ENCODE measurements at places on chromosomes 4 and X.

- DNase-seq = peak; percentile 1
Measured at GRCh38 chr4:164337219-164337944, 416.5 kb upstream of the SMIM31 start.

GRCh38 chr4:185128272-185129119, 14.6 kb upstream of the SLC25A4 start:
- DNase-seq = peak; percentile 17

DNA sequence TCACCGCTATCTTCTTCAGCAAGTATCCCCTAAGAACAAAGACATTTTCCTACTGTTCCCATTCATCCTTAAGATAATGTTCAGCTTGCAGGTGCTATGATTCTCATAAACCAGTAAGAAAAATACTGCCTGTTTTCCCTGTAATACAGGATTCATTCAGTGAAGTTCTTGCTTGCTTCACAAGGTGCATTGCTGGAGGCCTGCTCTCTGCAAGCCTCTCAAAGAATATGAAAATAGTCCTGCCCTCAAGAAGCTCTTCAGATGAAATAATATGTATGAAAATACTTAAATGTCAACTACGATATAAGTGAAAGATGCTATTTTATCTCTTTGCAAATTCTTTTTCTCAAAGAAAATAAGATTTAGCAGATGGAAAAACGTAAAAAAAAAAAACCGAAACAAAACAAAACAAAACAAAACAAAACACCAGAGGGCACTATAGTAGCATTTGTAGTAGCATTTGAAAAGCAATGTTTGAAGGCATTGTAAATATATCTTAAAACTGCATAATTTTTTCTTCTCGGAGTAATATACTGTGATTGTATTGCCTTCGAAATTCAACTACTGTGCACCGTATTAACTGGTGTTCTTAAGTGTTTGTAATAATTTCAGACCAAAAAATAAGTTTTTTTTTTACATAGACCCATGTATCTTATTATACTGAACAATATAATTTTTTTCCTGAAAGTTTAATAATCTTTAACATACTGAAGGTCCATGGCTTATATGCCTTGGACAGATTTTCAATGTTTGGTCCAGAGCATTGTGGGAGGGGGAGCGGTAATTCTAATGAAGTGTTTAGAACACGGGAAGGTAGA, 26.0 kb downstream of the ADH4 start:
- DNase-seq = peak; percentile 31

DNA sequence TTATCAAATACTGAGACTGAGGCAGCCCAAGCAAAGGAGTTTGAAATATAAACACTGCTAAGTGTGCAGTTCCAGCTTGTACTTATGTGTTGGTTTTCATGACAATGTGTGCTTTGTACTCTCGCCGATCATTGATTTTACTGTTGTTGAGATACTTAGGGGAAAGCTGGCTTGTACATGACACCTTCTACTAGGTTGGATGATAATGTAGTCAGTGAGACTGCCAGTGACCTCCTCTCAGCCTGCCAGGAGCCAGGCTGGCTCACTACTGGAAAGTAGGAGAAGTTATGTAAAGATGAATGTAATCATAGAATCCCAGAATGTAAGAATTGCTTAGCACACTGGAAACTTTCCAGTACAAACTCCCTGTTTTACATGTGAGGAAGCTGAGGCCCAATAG, 132.0 kb downstream of the AFF2 start:
- no peak for DNase-seq

DNA sequence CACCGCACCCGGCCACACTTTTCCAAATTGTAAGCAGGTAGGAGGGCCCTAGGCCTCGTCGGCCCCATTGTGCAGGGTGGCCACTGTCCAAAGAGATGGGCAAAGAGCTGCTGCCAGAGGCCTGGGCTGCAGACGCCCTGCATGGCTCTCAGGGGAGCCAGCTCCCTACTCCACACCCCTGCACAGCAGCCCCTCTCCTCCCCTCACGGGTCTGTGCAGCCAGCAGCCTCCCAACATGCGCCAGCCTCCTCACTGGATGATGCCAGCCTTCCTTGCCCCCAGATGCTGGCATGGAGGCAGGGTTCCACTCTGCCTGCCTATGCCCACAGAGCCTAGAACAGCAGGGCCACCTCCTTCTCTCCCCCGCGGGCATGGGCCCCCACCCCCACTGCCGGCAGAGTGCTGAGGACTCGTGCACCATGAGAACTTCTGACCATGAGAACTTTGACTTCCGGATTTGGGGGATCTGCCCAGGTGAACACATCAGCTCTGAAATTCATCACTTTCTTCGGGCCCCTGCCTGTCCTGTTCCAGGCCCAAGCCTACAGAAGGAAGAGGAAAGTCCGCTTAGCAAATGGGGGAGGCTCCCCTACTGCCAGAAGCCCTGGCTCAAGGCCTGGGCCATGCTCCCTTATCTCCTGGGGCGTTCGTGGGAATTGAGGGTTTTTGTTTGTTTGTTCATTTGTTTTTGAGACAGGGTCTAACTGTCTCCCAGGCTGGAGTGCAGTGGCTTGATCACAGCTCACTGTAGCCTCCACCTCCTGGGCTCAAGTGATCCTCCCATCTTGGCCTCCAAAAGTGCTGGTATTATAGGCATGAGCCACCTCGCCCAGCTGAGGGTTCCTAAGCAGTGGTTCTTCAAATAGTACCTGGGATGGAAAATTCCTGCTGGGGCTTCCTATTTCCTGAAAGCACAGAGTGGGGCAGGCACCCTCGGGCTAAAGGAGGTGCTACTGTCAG, 8.0 kb downstream of the IRAK1 start:
- no peak for DNase-seq

- peak; percentile 15 for DNase-seq
Measured at GRCh38 chr4:113077575-113077974, 28.1 kb downstream of the ANK2 start.

DNA sequence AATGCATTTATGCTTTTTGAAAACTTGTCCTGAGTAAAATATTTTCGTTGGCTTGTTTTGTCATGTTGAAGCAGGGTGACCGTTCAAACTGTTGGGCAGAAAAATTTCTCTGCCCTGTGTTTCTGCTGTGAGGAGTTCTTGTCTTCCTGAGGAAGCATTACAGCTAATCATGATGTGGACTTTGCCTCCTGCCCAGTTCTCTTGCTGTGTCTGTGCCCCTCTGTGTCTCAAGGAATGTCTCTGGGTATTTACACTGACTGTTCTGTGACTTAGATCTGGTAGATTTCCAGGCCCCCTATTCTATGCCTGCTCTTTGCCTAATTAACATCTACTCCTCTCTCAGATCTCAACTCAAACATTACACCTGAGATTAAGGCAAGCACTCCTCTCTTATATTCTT, 30.4 kb upstream of the RPL34 start:
- no peak for DNase-seq

DNA sequence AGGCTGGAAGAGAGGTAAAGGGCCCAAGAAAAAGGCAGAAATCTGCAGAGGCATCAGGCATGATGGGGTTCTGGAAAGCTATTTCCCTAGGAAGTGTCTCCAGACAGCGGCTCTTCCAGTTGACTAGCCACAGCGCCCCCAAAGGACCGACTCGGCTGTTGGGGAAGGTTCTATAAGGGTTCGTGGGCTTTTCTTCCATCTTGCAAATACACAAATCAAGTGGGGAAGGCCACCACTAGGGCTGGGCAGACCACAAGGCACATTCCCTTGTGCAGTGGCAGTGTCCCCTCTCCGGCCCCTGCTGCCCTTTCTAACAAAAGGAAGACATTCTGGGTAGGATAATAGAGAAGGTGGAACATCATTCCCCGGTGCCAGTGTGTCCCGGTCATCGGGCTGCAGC, 18.2 kb downstream of the BCOR start:
- no peak for DNase-seq

- no peak for DNase-seq
Measured at GRCh38 chr4:71167083-71167482, 171.7 kb upstream of the SLC4A4 start.

DNA sequence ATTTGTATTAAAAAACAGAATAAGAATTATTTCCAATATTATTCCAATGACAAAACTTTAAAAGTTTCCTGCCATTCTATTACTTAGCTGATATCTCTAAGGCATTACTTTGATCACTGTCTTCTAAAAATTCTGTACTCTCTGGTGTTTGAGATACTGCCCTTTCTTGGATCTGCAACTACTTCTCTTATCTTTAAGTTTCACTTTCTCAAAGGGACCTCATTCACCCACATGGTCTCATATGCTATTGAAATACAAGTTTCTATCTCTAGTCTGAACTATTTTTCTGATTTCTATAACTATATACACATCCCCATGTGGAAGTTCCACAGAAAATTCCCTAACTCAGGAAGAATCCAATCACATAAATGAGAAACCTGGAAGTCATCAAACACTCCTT, 22.2 kb downstream of the TMPRSS11E start:
- no peak for DNase-seq

GRCh38 chr4:24666316-24666715, 82.0 kb upstream of the DHX15 start:
- DNase-seq = no peak

GRCh38 chr4:23068756-23069155, 376.0 kb downstream of the GBA3 start:
- DNase-seq = no peak

- DNase-seq = peak; percentile 25
Measured at GRCh38 chr4:181662383-181662782, 580.8 kb upstream of the TENM3 start.

GRCh38 chr4:140556372-140557085, 12.2 kb downstream of the UCP1 start:
- DNase-seq = no peak

DNA sequence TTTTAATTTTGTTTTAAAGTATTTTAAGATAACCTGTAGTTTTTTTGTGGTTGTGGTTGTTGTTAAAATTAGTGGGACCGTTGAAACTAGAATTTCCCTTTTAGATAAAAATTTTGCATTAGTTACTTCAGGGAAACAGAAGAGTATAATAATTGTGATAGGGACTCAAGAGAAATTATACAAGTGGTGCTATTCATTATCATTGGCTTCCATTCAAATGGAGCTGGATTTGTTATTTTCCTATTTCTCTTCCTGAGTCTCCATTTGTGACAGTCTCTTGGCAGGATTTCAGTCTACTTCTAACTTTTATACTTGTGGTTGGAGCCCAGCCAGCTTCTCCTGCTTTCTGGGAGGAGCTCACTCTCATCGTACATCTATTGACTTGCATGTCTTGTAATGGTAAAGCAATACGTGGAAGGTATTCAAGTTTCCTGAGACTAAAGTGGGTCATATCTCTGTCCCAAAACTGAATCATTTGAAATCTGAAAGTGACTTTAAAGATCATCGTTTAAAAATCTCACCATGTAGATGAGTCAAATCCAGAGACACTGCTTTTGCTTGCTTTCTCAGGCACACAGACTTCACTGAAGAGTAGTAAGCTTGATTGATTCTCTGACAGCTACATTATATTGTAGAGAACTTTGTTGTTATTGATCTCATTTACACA, 155.8 kb downstream of the RPA4 start:
- DNase-seq = peak; percentile 42

DNA sequence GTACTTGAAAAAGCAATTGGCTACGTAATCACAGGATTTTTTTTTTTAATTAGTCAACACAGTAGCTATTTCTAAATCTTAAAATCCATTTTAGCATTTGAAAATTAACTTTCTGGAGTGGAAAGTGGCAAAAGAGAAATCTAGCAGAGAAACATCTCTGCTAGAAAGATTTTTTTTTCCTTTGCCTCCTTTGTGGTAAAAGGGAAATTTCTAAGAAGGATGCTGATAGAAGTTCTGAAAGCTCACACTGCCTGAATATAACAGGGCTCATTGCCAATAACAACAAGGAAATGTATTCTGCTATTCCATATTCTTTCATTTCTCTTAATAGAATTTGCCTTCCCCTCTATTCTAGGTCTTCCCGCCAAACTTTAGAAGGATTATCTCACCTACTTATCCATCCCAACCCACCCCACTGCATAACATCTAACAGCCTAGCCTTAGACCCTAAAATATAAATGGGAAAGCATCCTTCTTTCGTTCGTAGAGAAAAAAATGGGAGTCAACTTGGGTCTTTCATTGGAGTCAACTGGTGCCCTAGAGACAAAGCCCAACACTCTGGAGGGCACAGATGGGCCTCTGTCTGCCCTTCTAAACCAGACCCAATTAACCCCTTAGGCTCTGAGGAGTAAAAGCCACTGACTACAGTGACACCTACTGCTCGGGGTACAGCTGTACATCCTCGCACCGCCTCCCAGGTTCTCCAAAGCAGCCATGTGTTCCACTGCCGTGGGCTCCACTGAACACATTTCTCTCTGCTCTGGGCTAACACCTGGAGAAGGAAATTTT, 103.9 kb downstream of the MAML3 start:
- DNase-seq = peak; percentile 26

GRCh38 chrX:46268412-46268811, 276.8 kb downstream of the ZNF674 start:
- DNase-seq = no peak

DNA sequence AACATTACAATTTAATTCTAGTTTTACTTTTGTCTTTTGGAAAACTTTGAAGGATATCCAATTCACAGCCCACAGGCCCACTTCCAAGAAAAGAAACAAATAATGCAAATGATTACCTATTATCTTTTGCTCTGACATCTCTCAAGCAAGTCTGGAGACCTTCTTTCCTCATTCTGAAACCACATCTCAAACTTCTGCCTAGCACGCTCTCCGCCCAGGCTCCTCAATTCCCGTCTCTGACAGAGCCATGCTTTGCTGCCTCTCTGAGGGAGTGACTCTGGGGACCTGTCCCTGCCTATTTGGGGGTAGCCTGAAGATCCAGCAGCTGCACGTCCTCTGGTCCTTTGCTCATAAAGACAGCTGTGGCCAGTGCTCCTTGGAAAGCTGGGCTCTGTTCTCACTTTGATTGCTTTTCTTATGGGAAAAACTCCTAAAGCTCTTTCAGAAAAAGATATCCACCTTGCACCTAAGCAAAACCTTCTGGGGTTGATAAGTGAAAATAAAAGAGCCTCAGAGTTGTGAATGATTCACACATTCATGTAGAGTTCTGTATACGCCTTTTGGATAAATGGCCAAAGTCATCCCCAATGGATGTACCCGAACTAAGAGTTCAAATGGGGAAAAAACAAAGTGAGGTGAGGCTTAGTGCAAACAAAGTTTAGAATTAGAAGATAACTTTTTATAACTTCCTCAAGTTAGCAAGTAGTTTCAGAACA, 72.4 kb upstream of the TNIP3 start:
- no peak for DNase-seq

DNA sequence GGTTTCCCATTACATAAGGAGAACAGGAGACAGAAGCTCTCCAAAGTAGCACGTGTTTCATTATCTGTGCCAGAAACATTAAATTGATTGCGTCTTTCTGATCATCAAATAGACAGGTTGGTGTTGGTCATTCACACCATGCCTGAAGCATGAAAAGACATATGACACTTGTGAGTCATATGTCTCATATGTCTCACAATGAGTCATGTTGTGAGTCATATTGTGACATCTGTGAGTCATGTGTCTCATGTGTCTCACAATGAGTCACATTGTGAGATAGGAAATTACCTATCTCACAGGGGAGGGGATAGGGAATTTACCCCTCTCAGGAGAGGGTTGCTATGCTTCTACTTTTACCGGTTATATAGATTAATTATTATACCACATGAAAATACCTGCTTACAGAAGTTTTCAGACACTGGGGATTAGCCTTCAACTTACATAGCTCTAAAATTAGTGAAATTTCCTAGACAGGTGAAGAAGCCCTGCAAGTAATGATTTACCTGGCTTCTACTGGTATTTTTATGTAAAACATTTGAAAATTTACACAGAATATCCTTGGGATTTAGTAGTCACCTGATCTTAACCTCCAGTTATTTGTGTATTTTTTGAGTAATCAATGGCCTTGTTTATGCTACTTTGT, 80.8 kb downstream of the NPFFR2 start:
- no peak for DNase-seq
